ENCODE measurements at places on chromosomes 11 and 22. TPM values are rescaled to one million over a fixed set of nuclear protein-coding genes. Genes with fewer than 3 reads are reported as not detected.

The C11orf42 gene
- total RNA-seq = not detected

The RAG1 gene
- total RNA-seq = 0.70 TPM

The SPTBN2 gene
- total RNA-seq = 80.4 TPM

The P2RX6 gene
- not detected for total RNA-seq

The DCDC1 gene
- 0.22 TPM for total RNA-seq

The KCTD14 gene
- 12.5 TPM for total RNA-seq

- H3K4me1 ChIP-seq = no peaks in the 10 kb centered on the region
- H3K27me3 ChIP-seq = no peaks in the 10 kb centered on the region
- no peak overlapping the region for H3K4me3 ChIP-seq
- no peak for DNase-seq
- H3K27ac ChIP-seq = no peak overlapping the region
These were observed 64.0 kb downstream of the OTOG start for GRCh38 chr11:17611049-17611448.

DNA sequence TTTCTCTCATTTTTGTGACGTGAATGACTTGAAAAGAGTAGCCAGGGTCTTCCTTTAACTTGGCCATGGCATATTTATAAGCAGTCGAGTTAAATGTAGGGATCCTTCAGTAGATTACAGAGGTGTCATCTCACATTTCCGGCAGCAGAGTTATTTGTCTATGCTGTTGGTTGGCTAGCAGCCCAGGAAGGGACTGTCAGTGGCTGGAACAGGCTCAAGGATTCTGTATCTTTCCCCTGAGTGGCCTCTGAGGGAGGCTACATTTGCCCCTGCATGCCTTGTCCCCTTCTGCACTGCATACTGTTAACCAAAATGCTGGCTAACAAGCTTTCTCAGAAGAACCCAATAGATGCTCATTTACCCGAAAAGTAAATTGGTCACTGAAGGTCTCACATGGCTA lies 187.6 kb downstream of the PGR start:
- H3K4me1 ChIP-seq = no peaks in the 10 kb centered on the region
- H3K4me3 ChIP-seq = no peak overlapping the region
- peaks cover 10% of the 10 kb centered on the region for H3K36me3 ChIP-seq

- H3K4me1 ChIP-seq = peaks cover 15% of the 10 kb centered on the region
- no peak overlapping the region for H3K27ac ChIP-seq
- peaks cover 6% of the 10 kb centered on the region for H3K36me3 ChIP-seq
- H3K27me3 ChIP-seq = peaks cover 9% of the 10 kb centered on the region
These were observed 758 bp downstream of the MCAM start for GRCh38 chr11:119316016-119316728.

GRCh38 chr11:123330948-123331347 lies 99.1 kb upstream of the GRAMD1B start:
- H3K27ac ChIP-seq = no peak overlapping the region
- no peaks in the 10 kb centered on the region for H3K27me3 ChIP-seq
- H3K4me1 ChIP-seq = no peaks in the 10 kb centered on the region
- H3K36me3 ChIP-seq = peaks cover 2% of the 10 kb centered on the region
- H3K4me3 ChIP-seq = no peak overlapping the region

DNA sequence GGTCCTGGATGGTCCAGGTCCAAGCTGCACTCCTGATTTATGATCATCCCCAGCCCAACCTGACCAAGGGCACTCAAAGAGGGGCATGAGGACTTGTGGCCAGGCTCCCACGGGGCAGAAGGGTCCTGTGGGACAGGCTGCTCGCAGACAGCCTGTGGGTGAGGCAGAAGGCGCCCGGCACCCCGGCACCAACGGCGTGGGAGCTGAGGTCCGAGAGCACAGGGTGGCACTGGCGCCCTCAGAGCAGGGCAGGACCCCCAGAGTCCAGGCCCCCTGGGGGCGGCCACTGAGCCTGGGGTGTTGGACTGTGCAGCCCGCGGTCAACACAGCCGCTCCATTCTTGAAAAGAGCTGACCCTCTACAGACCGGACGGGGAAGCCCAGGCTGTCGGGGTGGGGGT lies 3.3 kb downstream of the IL17REL start:
- H3K27ac ChIP-seq = no peak overlapping the region
- peaks cover 5% of the 10 kb centered on the region for H3K27me3 ChIP-seq
- no peaks in the 10 kb centered on the region for H3K36me3 ChIP-seq
- no peaks in the 10 kb centered on the region for H3K4me1 ChIP-seq
- no peak overlapping the region for H3K4me3 ChIP-seq

- H3K27ac ChIP-seq = no peak overlapping the region
- H3K4me3 ChIP-seq = no peak overlapping the region
- no peaks in the 10 kb centered on the region for H3K36me3 ChIP-seq
These were observed 57.9 kb downstream of the UVRAG start for GRCh38 chr11:75872887-75873416.

- no peaks in the 10 kb centered on the region for H3K36me3 ChIP-seq
- H3K27ac ChIP-seq = no peak overlapping the region
- no peaks in the 10 kb centered on the region for H3K27me3 ChIP-seq
- peaks cover 5% of the 10 kb centered on the region for H3K4me1 ChIP-seq
- no peak overlapping the region for H3K4me3 ChIP-seq
These were observed 218.8 kb downstream of the HIPK3 start for GRCh38 chr11:33475993-33476392.

GRCh38 chr11:122732342-122733315 lies 77.1 kb downstream of the UBASH3B start:
- no peak overlapping the region for H3K27ac ChIP-seq
- peaks cover under 1% of the 10 kb centered on the region for H3K4me1 ChIP-seq
- H3K27me3 ChIP-seq = no peaks in the 10 kb centered on the region
- no peak for DNase-seq
- no peaks in the 10 kb centered on the region for H3K36me3 ChIP-seq
- no peak overlapping the region for H3K4me3 ChIP-seq

DNA sequence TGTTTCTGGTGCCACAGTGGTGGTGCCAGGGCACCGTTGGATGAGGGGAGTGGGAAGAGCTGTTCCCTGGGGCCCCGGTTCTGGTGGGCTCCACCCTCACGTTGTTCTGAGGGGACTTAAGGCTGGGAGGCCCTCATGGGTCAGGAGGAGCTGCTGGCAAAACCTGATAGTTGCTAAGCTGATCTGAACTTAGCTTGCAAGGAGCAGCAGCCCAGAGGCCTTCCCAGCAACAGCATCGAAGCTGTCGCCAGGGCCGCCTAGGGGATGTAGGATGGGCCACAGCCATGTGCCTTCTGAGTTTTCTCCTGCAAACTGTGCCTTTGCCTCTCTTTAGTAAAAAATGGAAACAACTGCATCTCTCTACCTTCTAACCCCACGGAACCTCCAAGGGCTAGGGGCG lies 240.2 kb downstream of the TBC1D22A start:
- H3K27ac ChIP-seq = no peak overlapping the region
- H3K4me3 ChIP-seq = no peak overlapping the region
- no peaks in the 10 kb centered on the region for H3K4me1 ChIP-seq

DNA sequence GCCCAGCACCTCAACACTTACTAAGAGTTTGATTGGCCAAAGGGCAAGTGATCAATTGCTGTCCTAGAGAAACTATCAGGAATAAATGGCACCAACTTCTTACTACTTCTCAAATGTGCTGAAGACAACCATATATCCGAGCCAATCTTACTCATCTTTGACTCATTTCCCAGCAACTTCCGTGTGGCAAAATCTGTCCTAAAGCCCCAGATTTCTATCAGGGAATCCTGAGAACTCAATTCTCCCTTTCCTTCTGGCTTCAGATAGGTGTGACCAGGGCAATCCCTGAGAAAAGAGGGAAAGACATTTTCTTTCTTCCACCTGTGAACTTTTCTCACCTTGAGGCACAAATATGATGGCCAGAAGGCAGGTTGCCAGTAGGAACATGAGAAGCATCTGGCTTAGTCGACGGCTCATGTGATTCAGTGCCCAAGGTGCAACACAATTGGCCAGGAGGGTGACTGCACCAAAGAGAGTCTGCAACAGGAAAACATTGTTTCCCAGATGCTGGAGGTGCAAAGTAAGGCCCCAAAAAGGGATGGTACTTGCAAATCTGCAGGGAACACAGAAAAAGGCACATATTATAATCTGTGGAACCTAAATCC lies 21.8 kb upstream of the SLC22A24 start:
- H3K4me3 ChIP-seq = no peak overlapping the region
- no peak for DNase-seq
- no peaks in the 10 kb centered on the region for H3K27me3 ChIP-seq

Measured in H9 (cell line).